Right ventricle myocardium inferior (tissue), 1 donor: ENCODE measurements at places on chromosomes 2 and 18. TPM values are rescaled to one million over a fixed set of nuclear protein-coding genes. Genes with fewer than 3 reads are reported as not detected.

EDAR gene
- 0.14 TPM for total RNA-seq

IL1R1 gene
- 26.6 TPM for total RNA-seq

EPG5 gene
- 18.2 TPM for total RNA-seq

STEAP3 gene
- total RNA-seq = 12.9 TPM

PLB1 gene
- total RNA-seq = 3.0 TPM

CTAGE1 gene
- total RNA-seq = not detected

RAMP1 gene
- total RNA-seq = 139 TPM

IL36RN gene
- not detected for total RNA-seq

EHBP1 gene
- 25.7 TPM for total RNA-seq

MC4R gene
- not detected for total RNA-seq

KLHL30 gene
- 20.6 TPM for total RNA-seq

C1GALT1C1L gene
- 0.62 TPM for total RNA-seq

B4GALT6 gene
- 9.0 TPM for total RNA-seq

LAMA1 gene
- not detected for total RNA-seq

ABCA12 gene
- not detected for total RNA-seq

BIRC6 gene
- 35.7 TPM for total RNA-seq
